ENCODE measurements at places on chromosomes 13 and 19. TPM values are rescaled to one million over a fixed set of nuclear protein-coding genes. Genes with fewer than 3 reads are reported as not detected.

DNA sequence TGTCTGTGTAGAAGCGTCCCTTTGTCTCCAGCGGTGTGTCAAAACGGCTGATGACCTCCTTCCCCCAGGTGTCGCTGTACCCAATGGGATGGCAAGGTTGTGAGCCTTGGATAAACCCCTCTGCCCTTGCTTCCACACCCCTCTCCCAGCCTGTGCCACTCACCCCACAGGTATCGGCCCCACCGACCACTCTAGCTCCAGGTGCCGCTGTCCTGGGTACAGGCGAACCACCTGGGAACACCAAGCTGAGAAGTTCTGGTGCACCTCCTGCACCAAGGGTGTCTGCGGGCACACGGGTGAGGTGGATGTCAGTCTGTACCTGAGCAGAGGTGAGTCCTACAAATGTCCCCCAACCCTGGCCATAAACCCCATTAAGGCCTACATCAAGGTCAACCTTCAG is 16.6 kb downstream of the MAN2B1 start:
- no peak for DNase-seq

The TLE6 gene
- 3.3 TPM for total RNA-seq

- DNase-seq: no peak
Measured at GRCh38 chr13:109101550-109102144, 472.2 kb downstream of the MYO16 start.

- no peak for DNase-seq
Measured at GRCh38 chr13:45838171-45838745, 13.3 kb downstream of the SIAH3 start.

DNA sequence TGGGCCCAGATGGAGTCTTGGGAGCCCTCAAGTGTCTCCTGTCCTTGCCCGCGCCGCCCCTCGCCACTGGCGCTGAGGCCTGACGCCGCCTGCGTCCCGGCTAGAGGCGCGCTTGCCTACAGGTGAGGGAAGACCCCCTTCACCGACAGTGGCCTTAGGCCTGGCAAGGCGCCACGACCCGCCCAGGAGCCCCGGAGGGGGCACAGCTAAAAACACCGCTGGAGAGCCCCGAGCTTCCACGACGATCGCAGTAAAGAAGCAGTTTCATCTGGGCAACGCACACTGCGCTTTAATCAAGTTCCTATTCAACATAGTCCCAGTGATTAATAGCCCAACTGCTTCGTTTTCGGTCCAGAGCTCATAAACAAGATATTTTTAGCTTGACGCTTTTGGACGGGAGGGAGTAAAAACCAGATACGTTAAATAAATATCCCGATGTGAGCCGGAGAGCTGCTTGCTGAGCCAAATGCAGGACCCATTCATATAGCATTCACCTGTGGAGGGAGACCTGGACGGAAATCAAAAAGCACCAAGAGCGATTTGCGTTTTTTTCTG is 1.5 kb upstream of the CEBPA start:
- no peak for DNase-seq

- DNase-seq: no peak
Measured at GRCh38 chr13:96273196-96273595, 183.3 kb downstream of the HS6ST3 start.

The ZNF613 gene
- 2.6 TPM for total RNA-seq

DNA sequence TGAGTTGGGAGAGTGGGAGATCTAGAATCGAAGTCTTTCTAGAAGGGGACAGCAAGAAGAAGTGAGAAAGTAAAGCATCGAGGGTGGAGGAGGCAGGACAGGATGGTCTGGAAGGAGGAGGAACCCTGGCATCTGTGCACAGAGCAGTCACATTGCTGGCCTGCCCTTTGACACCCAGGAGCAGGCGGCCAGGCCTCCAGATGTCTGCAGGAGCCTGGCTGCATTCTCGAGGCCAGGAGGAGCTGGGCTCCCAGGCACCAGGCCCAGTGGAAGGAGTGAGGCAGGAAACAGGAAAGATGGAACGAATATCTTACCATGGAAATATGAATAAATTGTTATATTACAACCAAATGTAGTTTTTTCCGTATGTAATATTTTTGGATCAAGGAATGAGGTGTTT is 27.7 kb upstream of the ARGLU1 start:
- DNase-seq: no peak

DNA sequence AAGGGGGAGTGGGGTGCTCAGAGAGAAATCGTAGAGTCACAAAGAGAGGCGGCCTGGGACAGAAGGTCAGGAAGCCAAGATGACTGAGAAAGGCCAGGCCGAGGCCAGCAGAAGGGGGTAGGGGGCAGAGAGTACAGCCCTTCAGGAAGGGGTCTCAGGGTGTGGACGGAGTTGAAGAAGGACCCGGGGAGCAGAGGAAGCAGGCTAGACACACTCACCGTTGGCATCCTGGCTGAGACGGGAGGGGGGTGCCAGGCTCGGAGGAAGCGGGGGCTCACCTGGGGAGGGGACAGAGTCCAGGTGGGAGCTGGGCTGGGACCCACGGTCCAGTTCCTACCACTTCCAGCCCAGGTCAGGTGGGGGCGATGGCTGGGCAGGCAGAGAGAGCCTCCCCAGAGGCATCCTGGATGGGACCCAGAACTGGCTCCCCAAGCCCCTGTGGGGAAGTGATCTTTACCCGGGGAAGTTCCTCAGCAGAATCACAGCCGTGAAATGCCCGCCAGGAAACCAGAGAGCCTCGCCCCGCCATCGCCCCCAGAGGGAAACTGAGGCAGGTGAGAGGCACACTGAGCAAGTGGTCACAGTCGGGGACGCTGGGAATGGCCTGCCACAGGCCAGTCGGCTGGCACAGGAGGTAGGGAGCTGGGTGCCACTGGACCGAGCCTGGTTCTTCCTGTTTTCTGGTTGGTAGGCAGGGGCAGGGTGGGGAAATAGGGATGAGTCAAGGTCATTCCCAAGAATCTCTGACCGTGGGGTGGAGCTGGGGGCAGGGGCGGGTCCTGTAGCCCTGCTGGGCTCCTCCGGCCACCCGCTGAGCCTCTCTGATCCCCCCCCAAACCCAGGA is 1.4 kb downstream of the MATK start:
- DNase-seq: no peak

DNA sequence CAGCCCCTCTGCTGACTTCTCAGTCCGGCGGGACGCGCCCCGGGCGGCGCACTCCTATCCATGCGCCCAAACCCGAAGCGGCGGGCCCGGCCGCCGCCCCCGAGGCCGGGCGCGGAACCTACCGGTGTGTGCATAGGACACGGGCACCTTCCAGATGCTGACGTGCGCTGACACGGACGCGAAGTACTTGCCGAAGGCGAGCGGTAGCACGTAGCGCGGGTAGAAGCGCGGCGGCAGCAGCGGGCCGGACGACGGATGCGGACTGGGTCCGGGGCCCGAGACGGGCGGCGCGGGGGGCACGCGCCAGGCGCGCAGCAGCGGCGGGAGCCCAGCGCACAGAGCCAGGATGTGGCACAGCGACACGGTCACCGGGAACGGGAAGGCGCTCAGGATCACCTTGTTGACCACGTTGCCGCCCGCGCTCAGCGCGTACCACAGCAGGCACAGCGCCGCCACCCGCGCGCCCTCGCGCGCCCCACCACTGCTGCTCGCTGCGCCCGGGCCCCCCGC is 338 bp downstream of the SLC35E1 start:
- DNase-seq: no peak
